ENCODE measurements at places on chromosomes 6 and 20.

GRCh38 chr6:168934660-168935627, 318.7 kb downstream of the THBS2 start:
- DNase-seq = no peak

- no peak for DNase-seq
Observed at GRCh38 chr20:57556980-57557274, 4.0 kb upstream of the PCK1 start.

GRCh38 chr6:135703621-135704020, 147.9 kb upstream of the PDE7B start:
- no peak for DNase-seq

- no peak for DNase-seq
Observed at GRCh38 chr6:9789201-9789600, 625.7 kb downstream of the TFAP2A start.

DNA sequence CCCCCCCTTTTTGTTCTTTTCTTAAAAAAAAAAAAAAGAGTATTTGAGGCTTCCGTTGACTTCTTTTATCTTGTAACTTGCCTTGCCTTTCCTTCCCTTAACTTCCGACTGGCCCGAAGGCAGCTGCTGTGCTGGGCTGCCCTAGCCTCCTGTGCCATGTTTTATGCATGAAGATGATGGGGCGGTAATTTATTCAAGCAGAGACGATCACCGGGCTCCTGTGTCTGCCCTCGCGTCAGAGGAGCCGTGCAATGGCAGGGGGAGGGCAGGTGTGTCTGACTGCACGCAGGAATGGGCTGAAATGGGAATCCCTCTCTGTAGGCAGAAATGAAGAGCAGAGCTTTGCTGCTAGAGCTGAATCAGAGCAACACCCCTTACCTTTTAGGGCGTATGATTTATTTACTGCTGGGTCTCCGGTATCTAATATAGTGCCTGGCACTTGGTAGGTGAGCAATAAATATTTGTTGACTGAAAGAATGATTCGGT, 106.3 kb upstream of the RIPOR2 start:
- DNase-seq = peak; percentile 74

- DNase-seq = no peak
Observed at GRCh38 chr6:154805288-154805911, 72.2 kb downstream of the SCAF8 start.

DNA sequence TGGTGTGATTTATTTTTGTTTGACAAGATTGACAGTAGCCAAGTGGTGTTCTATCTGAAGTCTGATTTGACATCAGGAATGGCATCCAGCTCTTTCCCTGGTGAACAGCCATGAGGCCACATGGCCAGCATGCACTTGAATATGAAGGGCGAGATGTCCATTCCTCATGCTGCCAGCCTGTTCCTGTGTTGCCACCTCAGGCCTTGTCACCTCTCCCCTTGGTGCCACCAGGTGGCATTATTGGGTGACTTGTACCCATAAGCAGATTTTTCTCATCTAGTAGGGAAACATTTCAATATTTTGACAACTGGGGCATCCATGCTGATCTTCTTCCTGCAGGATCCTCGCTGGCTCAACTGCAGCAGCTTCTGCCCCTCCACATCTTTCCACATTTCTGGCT, 199.1 kb downstream of the ERMARD start:
- DNase-seq = peak; percentile 33

GRCh38 chr6:116268589-116269293, 11.0 kb downstream of the TSPYL1 start:
- DNase-seq = no peak

DNA sequence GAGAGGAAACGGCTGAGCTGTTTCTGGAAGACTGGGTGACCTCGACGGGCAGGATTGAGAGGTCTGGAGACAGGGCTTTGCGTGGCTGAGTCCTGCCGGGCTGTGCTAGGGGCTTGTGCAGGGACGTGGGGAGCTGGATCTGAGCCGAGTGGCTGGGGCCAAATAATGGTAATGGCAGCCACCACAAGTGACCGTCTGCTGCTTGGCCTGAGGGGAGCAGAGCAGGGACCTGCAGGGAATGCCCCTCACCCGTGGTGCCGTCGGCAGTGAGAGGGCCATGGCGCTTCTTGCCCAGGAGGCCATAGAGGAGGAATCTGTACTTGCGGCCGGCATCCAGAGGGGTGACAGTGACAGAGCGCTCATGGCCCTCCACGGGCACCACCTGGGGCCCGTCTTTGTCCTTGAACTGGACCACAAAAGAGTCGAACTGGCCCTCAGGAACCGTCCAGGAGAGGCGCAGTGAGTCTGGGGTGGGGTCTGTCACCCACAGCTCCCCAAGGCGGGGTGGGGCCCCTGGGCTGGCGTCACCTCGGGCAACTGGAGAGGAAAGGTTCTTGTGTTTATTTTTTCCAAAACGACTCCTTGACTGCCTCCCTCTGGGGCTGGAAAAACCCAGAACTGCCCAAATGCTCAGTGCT, 31.8 kb downstream of the CYP21A2 start:
- no peak for DNase-seq

GRCh38 chr6:135168766-135169165, 12.3 kb upstream of the MYB start:
- no peak for DNase-seq

- peak; percentile 37 for DNase-seq
Observed at GRCh38 chr6:43052842-43053544, 658 bp downstream of the CUL7 start.

DNA sequence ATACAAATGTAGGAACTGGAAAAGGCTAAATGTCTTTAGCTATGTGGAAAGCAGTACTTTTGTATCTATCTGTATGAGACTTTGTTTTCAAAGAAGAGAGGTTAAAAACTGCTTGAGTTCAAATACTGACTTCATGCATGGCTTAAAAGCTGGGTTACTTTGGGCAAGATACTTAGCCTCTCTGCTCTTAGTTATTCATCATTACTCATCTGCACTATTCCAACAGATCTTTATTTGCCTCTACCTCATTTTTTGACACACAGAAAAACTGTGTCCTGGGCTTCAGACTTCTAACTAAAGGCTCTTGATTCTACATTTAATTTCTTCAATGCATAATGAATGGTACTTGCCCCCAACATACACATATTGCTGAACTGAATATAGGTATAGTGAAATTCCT, 114.8 kb downstream of the DST start:
- DNase-seq = no peak

GRCh38 chr20:11712639-11713160, 205.0 kb upstream of the BTBD3 start:
- no peak for DNase-seq

DNA sequence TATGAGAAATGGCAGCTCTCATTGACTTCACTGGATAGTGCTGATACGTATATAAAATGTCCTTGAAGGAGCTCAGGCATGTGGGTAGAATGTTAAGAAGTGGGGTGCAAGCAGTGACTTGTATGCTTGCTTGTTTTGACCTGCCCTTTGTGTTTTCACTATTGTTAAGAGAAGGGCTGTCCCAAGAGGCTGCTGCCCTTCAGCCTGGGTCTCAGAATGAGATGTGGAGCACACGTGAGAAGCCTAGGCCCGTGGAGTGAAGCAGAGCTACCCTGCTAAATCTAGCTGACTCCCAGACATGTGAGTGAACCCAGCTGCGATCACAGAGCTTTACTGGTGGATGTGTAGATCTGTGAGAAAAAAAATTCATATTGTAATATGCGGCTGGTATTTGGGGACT, 305.3 kb upstream of the RGS17 start:
- no peak for DNase-seq

GRCh38 chr6:170584954-170585498, 589 bp upstream of the PDCD2 start:
- DNase-seq = no peak

DNA sequence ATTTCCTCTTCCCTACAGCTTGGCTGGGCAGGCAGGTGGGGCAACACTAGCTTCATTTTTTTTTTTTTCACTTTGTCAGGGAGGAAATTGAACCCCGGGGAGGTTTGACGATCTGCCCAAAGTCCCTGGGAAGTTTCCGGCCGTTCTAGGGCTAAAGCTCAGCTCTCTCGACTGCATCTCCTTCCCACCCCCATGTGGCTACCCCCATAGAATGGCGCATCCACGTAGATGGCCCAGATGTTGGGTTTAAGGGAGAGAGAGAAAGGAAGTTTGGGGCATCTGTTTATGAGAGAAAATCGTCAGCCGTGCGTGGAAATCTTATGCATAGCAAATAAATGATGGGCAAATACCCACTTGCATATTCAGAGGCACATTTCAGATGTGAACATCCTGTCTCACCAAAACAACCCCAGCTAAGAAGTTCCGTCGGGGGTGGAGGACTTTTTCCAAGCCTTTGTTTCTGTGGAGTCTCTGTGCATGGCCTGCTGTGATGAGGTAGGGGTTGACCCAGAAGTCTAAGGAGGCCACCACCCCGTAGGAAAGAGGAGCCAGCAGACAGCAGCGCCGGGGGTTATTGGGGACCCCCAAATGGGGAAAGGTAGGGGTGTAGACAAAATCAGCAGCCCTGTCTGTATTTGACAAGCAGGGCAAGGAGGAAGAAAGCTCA, 40.5 kb upstream of the ZNF831 start:
- no peak for DNase-seq

- no peak for DNase-seq
Observed at GRCh38 chr6:45959534-45960145, 56.0 kb downstream of the CLIC5 start.

- no peak for DNase-seq
Observed at GRCh38 chr20:41191562-41192500, 54.5 kb downstream of the PLCG1 start.

DNA sequence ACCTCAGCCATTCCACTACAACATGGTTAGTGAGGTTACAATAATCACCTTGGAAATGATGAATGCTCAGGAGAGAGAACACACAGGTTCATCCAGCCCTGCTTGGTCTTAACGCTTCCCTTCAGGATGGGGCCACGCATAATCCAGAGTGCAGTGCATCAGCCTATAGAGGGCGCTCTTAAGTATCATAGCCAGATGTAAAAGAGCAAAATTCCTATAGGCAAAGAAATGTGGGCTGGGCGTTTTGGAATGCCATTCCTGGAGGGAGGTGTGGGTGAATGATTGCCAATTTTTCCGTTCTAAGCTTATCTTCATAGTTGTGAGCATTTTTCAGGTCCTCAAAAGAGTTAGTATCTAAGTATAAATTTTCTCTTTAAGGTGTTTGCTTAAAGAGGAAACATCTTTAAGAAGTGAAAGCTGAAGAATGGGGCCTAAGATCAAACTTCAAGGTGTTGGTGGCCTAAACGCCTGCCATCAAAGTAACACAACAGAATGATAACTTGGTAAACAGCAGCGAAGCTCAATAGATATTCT, 1.8 kb downstream of the RIPOR2 start:
- no peak for DNase-seq

DNA sequence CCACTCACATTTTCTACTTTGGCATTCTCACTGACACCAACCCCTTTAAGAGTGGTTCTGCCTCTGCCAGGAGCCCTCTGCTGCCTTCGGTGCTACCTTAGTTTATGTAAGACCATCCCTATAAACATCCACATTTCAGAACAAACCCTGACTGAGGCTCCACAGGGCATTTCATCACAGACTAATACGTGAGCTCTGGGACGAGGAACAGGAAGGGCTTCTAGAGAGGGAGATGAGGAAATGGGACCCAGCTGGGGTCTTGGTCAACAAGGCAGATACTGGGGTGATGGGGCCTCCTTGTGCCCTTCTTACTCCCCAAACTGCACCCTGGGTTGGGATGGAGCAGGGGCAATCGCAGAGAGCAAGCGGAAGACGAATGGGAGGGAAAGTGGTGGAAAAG, 86.5 kb upstream of the FYN start:
- DNase-seq = no peak

GRCh38 chr20:41213150-41213820, 75.9 kb downstream of the PLCG1 start:
- DNase-seq = no peak

DNA sequence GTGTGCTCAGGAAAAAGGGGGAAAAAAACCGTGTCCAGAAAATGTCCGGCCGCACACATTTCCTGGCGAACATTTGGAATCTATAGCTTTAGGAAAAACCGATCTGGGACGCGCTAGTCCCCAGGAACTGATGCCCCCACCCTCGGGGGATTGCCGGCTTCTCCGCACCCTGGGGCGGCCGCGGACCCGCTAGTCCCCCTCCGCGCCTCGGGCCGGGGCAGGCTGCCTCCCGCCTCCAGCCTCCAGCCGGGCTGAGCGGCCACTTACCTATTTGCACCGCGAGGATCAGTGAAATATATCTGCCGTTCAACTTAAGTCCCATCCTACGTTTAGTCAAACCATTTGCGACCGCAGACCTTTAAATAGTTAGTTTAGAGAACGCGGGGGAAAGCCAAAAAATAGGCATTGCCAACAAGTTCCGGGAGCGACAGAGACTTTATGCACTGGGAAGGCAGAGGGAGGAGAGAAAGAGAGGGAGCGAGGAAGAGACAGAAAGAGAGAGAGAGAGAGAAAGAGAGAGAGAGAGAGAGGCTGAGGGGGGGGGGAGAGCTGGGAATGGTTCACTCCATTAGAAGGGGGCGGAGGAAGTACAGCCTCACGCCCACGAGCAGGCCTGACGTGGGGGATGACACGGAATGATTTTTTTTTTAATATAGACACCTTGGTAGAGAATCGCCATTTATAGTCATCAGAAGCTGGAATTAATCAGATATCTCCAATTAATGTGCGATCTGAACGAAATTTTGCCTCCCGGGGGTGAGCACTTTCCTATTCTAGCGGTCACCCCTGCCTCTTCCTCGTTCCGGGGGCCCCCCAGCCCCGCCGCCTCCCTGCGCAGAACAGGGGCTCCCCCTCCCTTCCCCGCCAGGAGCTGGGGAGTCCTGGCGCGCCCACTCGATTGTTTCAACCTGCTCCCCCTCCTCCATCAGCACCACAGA, at the start of gene NRN1:
Gene NRN1, minus strand, starts transcription at position 498 of the 938 bp plus-strand sequence. Its CDS starts 176 bp downstream, at position 322.
- DNase-seq = no peak

- DNase-seq = no peak
Observed at GRCh38 chr6:11767978-11768756, 10.4 kb downstream of the ADTRP start.

DNA sequence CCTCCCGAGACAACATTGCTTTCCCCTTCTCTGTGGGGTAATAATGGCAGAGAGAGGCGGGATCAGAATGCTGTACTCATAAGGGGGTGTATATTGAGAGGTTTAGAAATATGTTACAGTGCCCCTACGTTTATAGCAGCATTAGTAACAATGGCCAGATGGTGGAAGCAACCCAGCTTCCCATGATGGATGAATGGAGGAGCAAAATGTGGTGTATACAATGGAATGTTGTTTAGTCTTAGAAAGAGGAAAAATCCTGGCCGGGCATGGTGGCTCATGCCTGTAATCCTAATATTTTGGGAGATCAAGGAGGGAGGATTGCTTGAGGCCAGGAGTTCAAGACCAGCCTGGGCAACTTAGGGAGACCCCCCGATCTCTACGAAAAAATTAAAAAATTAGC, 12.9 kb downstream of the BANF2 start:
- DNase-seq = no peak

DNA sequence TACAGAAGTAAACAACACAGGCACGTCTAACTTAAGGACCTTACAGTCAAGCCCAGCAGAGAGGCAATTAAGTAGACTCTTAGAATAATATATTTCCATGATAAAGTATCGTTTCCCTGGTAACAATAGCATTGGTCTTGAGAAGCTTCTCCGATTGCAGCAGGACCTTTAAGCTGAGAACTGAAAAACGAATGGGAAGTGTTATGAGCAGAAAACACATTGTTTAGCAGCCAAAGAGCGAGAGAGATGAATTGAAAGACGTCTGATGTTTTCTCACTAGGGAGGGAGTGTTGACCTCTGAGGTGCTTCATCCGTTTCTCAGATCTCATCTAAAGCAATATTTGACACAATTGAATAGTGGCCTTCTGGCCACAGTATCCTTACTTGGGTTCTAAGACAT, 855 bp downstream of the BYSL start:
- no peak for DNase-seq

All from DND-41 (cell line).